ENCODE measurements at places on chromosomes 1 and 21.
A peak's percentile ranks its signal among the peaks of the same experiment; 100 is the strongest.

DNA sequence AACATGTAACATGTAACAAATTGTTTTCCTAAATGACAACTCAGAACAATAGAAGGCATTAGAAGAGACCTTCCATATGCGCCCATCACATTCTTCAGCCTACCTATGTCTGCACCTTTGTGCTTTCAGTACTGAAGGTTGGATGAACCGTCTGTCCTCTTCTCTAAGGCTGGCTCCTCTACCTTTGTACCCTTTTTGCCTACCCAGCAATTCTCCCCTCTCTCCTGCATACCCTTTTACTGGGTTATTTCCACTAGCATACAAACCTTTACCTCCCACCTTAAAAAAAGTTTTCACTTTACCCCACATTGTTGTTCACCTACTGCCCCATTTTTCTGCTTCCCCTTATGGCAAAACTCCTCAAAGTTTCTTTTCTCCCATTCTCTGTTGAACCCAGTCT, 5.2 kb downstream of the PIGV start:
- DNase-seq: no peak

GRCh38 chr1:82165304-82165703, 364.6 kb downstream of the ADGRL2 start:
- no peak for DNase-seq

DNA sequence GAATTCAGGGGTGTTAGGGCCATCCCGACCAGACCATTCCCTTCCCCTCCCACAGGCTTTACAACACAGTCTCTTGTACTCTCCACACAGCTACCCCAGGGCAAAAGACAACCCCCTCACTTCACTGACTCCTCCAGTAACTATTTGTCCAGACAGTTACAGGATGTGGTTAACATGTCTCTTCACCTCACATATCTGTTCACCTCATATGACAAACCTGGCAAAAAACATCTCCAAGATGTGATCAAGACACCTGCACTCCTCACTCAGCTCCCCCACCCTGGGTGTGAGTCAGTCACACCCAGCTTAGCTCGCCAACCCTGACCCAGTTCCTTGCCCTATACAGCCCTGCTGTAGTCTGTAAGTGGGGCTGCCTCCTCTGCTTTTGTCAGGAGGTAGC, 490.5 kb upstream of the CHRM3 start:
- no peak for DNase-seq

GRCh38 chr1:108565512-108565911, 5.6 kb downstream of the EEIG2 start:
- no peak for DNase-seq

DNA sequence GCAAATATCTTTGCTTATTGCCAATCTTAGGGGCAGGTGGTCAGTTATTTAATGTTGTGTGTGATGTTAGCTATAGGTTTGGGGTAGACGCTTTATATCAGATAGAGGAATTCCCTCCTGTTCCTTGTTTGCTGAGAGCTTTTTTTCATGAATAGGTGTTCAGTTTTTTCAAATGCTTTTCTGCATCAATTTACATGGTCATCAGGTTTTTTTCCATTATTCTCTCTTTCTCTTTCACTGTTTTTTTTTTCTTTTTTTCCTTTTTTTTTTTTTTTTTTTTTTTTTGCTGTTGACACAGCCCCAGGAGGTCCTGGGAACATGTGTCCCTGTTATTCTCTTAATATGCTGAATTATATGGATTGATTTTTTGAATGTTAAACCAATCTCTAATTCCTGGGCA, 3.0 kb upstream of the SLC25A33 start:
- no peak for DNase-seq

DNA sequence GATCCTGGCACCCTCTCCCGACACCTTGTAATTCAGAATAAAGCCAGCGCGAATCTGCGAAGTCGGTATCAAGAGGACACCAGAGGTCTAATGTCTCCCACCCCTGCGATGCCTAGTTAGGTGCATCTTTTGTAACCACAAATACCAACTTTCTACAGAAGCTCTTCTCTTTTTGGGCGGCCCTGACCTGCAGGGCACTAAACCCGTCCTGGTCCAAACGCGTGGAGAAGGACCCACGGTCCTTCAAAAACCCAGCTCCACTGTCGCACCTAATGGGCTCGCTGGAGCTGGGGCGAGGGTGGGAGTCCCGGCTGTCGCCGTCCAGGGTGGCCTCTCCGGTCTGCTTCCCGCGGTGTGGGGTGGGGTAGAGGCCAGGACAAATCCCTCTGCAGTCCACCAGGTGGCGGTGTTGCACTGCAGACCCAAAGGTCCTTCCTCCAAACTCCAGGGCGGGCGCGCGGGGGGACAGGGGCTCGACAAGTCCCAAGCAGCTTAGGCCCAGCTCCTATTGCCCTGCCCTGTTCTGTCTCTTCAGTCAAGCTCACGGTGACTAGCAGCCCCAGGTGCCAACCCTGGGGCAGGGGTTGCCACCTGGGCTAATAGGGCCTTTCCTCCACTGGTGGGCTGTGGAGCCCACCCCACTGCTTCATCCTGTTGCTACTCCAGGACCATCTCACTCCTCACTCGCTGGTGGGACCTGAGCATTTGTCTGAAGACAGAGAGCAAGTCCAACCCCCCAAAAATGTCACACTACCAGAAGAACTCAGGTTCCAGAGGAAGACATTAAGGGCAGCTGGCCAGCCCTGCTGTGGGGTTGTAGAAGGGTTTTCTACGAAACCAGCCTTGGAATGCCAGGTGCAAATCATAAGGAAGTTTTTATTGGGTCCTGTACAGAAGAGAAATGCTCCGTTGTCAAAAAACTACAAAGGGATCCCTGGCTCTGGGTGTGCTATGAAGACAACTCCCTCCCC, 2.8 kb downstream of the HES3 start:
- DNase-seq: peak; percentile 98

GRCh38 chr1:7249516-7249915, 464.3 kb downstream of the CAMTA1 start:
- DNase-seq: no peak

DNA sequence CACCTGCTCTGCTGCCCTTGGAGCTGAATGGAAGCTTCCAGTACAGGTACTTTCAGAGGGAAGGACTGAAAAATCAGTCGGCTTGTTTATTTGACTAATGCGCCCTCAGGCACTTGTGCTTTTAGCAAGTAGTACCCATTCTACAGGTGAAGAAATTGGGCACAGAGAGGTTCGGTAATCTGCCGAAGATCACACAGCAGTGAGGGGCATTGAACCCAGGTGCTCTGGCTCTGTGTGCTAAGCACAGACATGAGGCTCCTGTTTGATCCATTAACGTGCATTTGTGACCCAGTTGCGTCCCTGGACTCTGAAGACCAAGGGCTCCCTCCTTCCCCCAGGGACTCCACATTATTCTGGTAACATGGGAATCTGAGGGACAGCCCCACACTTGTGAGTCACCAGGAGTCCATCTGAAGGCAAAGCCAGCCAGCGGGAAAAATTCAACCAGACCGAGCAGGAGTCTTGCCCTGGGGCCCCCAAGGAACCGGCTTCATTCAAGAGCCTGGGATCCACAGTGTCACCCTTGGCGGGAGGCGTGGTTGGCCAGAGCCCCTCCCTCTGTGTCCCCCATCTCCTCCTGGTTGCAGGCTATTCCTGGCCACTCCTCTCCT, 192.4 kb upstream of the ARHGEF16 start:
- no peak for DNase-seq

DNA sequence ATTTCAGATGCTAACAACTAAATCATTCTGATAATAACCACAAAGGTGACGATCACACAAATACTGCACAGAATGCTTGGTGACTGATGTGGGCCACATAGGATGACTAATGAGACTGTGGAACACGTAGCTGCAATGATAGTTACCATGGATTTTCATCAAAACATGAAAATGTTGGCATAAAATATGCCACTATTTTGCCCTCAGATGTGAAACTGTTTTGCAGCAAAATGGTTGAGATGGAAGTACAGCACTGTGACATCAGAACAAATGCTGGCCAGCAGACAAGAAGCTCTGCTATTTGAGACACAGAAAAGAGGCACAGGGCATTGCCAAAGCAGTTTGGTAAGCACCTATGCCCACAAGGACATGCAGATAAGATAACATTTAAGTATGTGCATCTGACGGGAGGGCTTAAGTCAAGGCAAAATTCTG, 83.8 kb downstream of the NIBAN1 start:
- DNase-seq: no peak
